ENCODE measurements at places on chromosomes 5 and 9.

GRCh38 chr9:79687131-79687447 is 115.3 kb downstream of the TLE4 start:
- DNase-seq = no peak

- DNase-seq = peak; percentile 88
These were observed 54.5 kb downstream of the ZNF366 start for GRCh38 chr5:72452515-72453245.

GRCh38 chr9:110027671-110028081 is 180.3 kb downstream of the C9orf152 start:
- no peak for DNase-seq

GRCh38 chr5:60024104-60024503 is 130.6 kb upstream of the PDE4D start:
- no peak for DNase-seq

GRCh38 chr5:3357291-3357690 is 238.3 kb upstream of the IRX1 start:
- DNase-seq = no peak

DNA sequence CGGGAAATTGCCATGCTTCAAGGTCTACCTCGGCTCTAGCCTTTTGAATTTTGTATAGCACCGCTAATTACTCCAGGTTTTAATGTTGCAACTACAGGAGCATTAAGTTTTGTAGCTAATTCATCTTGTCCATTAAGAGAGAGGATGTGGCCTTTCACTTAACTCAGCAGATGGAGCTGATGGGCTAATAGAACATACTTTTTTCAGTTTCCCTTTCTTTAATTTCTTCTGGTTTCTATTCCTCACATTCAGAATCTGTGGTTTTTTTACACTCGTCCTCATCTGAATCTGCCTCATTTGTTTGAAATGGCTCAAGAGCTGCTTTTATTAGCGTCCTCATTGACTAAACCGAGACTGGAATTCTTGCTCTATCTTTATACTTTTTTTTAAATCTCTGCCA is 2085.7 kb upstream of the C9orf72 start:
- DNase-seq = no peak

DNA sequence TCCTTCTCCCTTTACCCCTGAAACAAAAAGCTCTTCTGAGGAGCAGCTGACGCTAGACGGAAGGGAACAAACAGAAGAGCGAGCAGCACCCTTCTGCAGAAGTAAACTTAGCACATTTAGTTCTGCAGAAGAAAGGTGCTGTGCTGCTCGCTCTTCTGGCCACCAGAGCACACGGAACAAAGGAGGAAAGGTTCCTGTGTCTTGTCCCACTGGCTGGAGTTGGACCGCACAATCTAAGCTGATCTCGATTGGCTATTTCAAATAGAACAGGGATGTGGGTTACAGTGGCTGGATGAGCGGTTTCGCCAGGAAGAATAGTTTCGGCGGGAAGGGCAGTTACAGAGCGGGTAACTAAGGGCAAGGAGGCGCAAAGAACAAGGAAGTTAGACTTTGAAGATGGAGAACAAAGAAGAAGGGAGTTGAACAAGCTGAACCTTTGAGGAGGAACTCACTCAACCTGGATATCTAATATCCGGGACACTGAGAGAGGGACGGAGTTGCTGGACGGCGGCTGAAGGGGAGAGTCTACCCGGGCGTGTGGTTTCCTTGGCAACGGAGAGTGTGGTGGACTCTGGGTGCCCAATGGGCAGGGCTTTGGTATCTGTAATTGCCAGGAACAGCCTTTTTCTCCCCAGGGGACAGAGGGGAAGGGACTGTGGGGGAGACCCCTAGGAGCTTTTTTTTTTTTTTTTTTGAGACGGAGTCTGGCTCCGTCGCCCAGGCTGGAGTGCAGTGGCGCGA is 7.1 kb downstream of the GTF3C5 start:
- DNase-seq = no peak

DNA sequence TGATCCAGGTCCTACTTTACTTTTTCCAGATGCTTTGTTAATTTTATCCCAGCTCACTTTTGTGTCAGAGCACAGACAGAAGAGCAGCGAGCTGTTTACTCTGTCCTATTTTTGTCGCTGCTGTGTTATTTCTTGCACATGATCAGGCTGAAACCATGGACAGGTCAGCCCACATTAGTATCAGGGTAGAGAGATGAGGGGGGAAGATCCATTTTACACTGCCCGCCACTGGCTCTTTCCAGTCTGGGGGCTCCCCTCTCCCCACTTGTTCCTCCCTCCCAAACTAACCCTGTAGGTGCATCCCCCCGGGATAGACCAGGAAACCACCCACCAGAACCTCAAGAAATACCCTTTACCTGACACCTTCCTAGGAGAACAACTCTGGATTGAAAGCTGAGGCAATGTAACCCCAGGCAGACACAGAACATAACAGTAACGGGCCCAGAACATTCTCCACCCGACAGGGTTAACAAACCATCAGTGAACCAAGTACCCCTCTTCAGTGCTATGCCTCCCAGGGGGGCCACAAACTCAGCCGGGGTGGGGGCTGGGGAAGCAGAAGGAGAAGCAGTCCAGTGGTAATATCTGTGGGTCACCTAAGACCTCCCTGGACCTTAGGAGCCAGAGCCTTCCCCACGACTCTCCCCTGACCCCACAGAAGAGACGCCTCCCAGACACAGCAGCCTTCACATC is 10.3 kb downstream of the VDAC1 start:
- DNase-seq = no peak

GRCh38 chr5:75277463-75277862 is 40.8 kb upstream of the ANKRD31 start:
- no peak for DNase-seq

DNA sequence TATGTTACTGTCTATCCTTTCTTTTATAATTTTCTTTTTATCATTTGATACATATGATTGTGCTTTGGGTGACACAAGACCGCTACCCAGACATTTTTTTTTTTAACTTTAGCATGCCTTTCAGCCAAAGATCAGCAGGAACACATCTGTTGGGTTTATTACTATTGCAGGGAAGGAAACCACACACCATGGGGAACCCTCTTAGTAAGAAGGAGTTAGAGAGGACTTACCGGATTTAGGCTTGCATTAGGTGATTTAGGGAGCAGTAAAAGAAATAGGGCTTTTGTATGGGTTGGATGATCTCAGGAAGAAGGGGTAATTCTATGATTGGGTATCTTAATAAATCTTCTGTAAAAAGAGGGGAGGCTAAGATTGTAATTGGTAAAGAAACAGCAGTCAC is 138.2 kb downstream of the SNX18 start:
- no peak for DNase-seq

DNA sequence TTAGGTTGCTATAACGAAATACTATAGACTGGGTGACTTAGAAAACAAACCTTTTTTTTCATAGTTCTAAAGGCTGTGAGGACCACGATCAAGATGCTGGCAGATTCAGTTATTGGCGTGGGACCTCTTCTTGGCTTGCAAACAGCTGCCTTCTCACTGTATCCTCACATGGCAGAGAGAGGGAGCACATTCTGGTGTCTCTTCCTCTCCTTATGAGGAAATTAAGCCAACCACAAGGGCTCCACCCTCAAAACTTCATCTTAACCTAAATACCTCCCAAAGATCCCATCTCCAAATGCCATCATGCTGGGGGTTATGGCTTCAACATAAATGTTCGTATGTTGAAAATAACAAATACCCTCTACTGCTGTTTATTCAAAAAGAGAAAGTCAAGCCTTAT is 197.1 kb downstream of the CEMIP2 start:
- DNase-seq = no peak

- no peak for DNase-seq
These were observed 248.1 kb downstream of the CETN3 start for GRCh38 chr5:90161414-90161813.

DNA sequence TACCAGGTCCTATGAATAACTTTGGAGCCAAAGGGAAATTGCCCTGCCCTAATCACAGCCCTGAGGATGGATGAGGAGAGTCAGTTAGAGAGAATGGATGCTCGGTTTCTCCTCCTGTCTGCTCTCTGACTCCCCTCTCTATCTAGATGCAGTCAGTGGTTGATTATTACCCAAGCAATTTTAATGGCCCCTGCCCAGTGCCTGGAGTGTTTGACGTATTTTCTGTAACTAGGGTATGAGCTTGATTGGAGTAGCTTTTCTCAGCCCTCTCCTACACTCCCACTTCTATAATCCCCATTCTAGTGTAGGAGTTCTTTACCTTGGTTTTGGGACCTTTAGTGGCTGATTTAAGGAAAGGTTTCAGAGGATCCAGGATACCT is 60.4 kb downstream of the DOCK2 start:
- DNase-seq = no peak

- DNase-seq = no peak
These were observed 69.6 kb downstream of the CWC27 start for GRCh38 chr5:64838376-64838775.

GRCh38 chr5:55986931-55987330 is 7.8 kb downstream of the IL6ST start:
- no peak for DNase-seq

DNA sequence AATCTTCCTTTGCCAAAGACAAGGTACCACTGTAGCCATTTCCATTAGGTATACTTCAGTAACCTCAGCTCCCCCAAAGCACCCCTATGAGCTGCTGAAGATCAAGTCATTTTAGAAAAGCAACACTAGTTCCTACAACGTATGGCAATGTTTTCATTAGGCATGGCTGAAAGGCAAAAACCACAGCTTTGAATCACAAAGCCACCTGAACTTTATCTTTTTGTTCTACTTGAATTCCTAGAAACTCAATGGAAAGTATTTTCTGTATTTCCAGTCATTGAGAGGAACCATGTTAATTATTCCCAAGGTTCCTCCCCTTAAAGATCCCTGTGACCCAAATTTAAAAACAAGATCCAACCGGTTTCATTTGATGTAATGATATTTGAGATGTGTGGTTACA is 152.1 kb downstream of the EFNA5 start:
- DNase-seq = no peak

DNA sequence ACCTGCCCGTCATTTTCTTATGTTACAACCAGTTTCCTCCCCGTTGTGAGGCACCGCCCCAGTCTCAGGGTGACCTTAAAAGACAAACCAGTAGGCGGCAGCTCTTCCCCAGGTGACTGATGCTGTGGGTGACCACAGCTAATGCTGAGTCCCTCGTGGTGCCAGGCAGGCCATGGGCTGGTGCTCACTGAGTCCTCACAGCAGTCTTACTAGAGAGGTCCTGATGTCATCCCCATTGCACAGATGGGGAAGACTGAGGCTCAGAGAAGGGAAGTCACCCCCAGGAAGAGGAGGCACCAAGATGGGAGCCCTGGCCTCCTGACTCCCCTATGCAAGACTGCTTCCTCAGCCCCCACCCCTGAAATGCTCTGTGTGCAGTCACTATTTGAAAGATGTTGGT is 978 bp downstream of the CFAP157 start:
- DNase-seq = no peak

DNA sequence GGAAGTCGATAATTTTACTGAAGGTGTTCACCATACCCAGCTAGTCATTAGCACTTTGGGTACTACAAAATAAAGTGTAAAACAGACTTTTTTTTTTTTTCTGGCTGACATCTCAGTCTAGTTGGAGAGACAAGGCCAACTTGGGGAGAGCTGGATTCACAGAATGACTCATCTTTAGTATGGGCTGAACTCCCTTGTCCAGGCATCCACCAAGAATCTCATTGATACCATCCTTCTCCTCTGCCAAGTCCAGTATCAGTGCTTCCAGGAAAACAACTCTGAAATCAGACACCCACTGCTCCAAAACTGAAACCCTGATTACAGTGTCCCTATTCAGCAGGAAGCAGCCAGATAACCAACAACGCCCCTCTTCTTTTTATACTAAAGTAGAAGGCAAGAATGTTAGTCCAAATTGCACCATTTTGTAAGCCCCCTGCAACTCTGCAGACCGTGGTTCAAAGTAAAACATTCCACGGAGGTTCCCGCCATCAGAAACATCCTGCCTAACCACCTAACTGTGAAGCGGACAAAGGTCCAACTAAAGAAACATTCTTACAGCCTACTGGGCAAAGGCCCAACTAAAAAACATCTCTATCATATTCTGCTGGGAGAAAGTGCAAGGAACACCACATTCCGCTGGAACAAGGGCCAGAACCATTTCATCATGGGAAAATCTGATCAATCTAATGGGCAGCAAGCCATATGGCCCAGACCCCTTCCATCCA is 728.2 kb downstream of the BRINP1 start:
- no peak for DNase-seq

GRCh38 chr5:168023191-168023590 is 268.3 kb upstream of the WWC1 start:
- DNase-seq = no peak

GRCh38 chr5:2492476-2492875 is 259.0 kb downstream of the IRX2 start:
- DNase-seq = no peak

GRCh38 chr9:37949576-37949975 is 45.6 kb upstream of the SLC25A51 start:
- DNase-seq = no peak

DNA sequence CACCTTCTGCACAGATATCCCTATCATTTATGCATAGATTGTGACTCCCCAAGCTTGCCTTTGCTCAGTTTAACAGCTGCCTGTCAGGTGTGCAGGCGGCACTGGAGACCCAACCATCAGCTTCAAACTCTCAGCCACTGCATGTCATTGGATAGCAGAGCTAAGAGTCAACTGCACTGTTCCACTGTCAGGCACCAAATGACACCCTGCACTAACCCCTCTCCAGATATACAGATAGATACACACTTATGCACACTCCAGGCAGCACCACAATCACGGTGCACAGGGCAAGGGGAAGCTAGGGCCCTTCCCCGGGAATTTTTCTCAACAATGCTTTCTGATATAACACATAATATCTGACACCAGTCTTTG is 142.3 kb downstream of the BNC2 start:
- DNase-seq = no peak

DNA sequence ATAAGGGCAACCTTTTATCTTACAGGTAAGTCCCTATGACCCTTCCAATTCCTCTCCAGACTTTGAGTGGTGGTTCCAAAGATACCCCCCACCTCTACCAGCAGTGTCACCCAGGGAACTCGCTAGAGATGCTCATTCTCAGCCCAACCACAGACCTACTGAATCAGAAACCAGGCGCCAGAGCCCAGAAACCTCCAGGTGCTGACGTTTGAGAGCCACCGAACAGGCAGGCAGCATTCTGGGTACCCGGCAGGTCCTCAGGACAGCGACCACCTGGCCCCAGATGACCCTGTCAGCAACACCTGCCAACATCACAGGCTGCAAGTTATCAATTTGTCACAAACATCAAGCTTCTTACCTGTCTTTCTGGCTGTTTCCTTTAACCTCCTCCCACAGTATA is 19.5 kb downstream of the RAPGEF1 start:
- DNase-seq = no peak

GRCh38 chr5:174187481-174187880 is 142.0 kb downstream of the NSG2 start:
- DNase-seq = no peak

DNA sequence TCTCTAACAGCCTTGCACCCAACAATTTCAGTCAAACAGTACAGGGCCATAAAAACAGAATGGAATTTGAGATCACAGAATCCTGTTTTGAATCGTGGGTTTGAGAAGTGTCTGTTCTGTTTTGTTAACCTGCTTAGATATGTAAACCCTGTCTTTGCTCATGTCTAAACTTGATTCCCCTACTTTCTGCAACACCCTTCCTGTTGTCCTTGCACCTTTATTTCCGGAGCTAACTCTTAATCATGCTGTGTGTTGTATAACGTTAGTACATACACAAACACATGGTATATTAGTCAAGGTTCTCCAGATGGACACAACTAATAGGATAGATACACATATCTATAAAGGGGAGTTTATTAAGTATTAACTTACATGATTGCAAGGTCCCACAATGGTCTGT is 2229.2 kb upstream of the C9orf72 start:
- no peak for DNase-seq
